GM10248 (cell line): ENCODE measurements at places on chromosomes 3 and 15.

- DNase-seq = no peak
Measured at GRCh38 chr15:69802432-69802831, 295.3 kb downstream of the TLE3 start.

DNA sequence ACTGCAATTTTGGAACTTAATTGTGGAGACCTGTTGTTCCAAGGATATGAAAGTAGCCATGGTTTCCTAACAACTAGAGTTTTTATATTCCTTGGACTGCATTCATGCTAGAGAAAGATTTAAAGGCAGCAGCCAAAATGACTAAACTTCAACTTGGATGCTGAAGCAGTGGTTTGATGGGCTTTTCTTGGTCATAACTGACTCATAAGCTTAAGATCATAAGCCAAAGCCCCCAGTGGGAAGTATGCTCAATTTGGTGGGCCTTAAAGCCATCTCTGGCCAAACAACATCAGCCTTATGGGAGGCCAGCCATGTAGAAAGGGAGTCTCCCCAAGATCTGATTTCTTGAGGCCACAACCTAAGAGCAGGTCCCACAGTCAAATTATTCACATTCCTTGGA is 80.2 kb downstream of the ZNF280D start:
- DNase-seq = no peak

DNA sequence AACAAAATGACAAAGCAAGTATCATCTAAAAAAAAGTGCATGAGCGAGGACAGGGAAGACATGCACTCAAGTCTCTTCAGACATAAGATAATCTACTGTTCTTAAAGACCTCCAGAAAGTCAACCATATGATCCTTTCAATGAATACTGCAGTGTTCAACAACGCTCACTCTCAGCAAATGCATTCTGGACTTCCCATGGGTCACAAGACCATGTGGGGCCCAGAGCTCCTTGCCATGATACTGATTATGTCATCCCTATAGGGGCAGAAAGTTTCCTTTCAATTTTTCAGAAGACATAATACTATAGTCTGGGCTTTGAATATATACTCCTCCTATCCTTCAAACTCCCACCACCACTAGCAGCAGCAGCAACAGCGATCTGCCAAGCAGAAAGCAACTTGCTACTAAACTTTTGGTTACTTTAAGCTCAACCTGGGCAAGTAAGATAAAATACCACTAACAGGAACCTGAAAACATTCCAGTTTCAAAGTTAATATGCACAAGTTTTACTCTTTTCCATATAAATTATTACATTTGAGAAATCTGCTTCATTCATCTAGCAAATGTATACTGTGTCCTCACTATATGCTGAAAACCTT is 143.5 kb downstream of the ADAM10 start:
- DNase-seq = no peak

- DNase-seq = no peak
Measured at GRCh38 chr3:180808823-180809575, 103.5 kb upstream of the FXR1 start.
